ENCODE measurements at places on chromosomes 3 and 15. TPM values are rescaled to one million over a fixed set of nuclear protein-coding genes. Genes with fewer than 3 reads are reported as not detected.

The PLA1A gene
- total RNA-seq, result 0.16 TPM

GRCh38 chr3:194738254-194739093 is 52.8 kb downstream of the FAM43A start:
- peaks cover 41% of the 10 kb centered on the region for H3K4me1 ChIP-seq
- no peak for DNase-seq
- H3K27me3 ChIP-seq, result no peaks in the 10 kb centered on the region
- H3K4me3 ChIP-seq, result no peak overlapping the region

The IL5RA gene
- not detected for total RNA-seq

- no peak for DNase-seq
- H3K27me3 ChIP-seq, result no peaks in the 10 kb centered on the region
- no peak overlapping the region for H3K27ac ChIP-seq
- no peak overlapping the region for H3K4me3 ChIP-seq
These were observed 447.8 kb upstream of the PROK2 start for GRCh38 chr3:72232777-72233176.

The RNF168 gene
- total RNA-seq, result 17.1 TPM

The SI gene
- not detected for total RNA-seq

- H3K27ac ChIP-seq, result no peak overlapping the region
- DNase-seq, result no peak
- no peak overlapping the region for H3K4me3 ChIP-seq
- no peaks in the 10 kb centered on the region for H3K36me3 ChIP-seq
- no peaks in the 10 kb centered on the region for H3K4me1 ChIP-seq
These were observed 177.9 kb downstream of the WDR72 start for GRCh38 chr15:53581513-53581912.

DNA sequence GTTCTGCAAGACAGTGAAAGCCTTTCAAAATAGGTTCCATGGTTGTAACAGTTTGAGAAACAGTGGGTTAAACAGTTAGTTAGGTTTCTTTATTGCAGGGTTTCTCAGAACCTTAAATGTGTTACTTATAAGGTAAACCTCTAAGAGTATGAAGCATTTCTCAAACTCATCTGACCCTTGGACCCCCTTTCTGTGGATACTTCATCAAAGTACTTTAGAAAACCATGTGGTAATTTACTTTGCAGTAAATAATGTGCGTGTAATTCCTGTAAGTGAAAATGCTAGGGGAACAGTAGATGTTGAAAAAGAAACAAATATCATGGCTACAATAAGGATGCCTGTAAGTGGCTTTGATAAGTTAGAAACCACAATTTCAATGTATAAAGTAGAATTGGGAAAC is 354.6 kb upstream of the RARB start:
- H3K27ac ChIP-seq, result no peak overlapping the region
- DNase-seq, result no peak
- H3K36me3 ChIP-seq, result no peaks in the 10 kb centered on the region
- H3K4me3 ChIP-seq, result no peak overlapping the region
- no peaks in the 10 kb centered on the region for H3K4me1 ChIP-seq
- H3K27me3 ChIP-seq, result no peaks in the 10 kb centered on the region

DNA sequence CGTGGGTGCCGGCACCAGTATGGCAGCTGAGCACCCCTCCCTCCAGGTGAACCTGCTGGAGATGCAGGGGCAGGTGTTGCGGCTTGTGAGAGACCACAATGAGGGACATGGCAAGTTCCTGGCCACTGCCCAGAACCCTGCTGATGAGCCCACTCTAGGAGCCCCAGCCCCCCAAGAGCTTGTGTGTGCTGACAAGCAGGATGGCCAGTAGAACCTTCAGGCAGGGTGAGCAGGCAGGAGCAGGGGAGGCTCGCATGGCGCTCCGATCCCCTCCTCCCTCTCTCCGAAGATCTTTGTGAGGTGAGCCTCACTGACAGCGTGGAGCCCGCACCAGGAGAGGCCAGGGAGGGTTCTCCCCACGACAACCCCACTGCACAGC is 29.8 kb downstream of the NGRN start:
- no peaks in the 10 kb centered on the region for H3K4me1 ChIP-seq
- no peak overlapping the region for H3K27ac ChIP-seq
- H3K4me3 ChIP-seq, result no peak overlapping the region
- no peaks in the 10 kb centered on the region for H3K36me3 ChIP-seq
- DNase-seq, result no peak

Data from SJSA1 (cell line).